NCI-H510A (cell line): ENCODE measurements at places on chromosomes 7 and 10.

DNA sequence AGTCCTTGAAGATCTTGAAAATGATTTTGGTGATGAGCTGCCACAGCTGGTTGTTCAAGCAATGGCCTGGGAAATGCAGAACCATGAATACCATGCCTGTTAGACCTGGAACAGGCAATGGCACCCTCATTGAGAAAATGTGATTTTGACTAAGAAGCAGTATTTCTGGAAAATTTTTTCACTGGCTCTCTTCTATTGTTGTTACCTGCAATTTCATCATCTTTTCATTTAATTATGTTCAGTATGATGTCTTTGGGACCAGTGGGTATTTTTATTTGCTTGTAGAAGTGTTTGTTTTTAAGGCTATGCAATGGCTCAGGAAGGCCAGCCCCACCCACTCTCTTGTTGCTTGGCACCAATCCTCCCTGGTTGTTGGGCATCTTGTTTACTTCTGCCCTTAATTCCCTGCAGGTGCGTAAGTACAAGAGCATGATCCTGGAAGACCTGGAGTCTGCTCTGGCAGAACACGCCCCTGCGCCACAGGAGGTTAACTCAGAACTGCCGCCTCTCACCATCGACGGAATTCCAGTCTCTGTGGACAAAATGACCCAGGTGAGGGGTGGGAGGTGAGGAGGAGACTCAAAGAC, 78.6 kb downstream of the NRF1 start:
- peak; percentile 48 for DNase-seq

DNA sequence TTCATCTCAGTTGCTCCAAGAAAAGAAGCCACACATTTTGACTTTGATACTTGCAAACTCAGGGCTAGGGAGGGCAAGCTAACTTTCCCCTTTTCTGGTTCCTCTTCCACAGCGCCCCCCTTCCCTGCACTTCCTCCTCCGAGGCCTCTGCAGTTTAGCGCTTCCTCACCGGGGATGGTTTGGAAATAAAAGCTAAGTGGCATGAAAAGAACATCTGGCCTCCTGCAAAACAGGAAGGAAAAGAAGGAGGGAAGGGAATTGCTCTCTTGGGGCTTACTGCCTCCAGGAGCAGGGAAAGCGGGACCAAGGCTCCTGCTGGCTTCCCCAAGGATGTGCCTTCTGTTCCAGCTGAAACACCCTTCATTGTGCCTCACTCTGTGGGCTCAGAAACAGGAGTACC, 42.3 kb downstream of the PRKCQ start:
- DNase-seq, result no peak

- DNase-seq, result no peak
Measured at GRCh38 chr7:98816967-98817710, 52.7 kb downstream of the TMEM130 start.

GRCh38 chr7:75599244-75599781, 107.2 kb downstream of the SPDYE5 start:
- no peak for DNase-seq

GRCh38 chr10:63106111-63106755, 26.9 kb upstream of the NRBF2 start:
- no peak for DNase-seq

DNA sequence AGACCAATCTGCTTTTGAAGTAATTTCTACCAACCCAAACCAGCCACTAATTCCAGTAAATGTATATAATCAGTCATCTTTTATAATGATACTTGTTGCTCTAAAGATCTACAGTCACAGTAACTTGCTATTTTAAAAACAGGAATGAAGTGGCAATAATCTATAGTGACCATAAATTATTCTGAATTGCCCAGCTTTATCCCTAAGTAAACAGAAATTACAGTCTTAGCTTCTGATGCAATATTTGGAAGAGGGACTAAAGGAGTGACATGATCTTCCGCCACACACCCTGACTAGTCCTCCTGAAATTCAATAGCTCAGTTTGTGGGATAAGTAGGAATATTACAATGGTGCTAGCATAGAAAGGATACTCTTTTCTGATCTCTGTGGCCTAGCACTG, 96.1 kb downstream of the ATE1 start:
- DNase-seq, result no peak
